ENCODE measurements at places on chromosomes 7 and 10.
A peak's percentile ranks its signal among the peaks of the same experiment; 100 is the strongest.

DNA sequence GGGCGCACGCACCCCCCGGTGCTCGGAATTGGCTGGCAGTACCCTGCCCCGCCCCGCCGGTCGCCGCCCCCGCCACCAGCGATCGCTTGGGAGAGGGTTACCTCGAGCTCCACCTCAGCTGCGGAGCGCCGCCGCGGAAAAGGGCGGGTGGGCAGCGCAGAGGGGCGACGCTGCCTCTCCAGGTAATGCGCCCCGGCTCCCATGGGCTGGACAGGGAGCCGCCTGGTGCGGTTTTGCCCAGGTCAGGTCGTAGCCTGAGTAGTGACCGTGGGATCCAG is 1.3 kb downstream of the PFKFB3 start:
- no peak for DNase-seq

DNA sequence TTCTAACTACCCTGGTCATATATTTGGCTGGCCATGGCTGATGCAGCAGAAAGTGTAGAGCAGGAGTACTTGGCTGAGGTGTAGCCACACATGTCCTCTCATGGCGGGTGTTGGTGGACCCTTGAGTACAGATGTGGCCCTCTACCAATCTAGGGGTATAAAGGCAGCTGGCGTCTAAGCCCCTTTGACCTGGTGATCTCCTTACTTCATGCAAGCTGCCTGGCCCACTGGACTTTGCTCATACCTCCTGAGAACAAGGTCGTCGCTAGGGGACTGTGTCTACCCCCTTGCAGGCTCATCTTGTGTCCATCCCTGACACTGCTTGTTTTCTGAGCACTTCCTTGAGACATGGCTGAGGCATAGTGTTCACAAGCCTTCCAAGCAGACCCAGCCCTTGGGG is 287.8 kb downstream of the RPS24 start:
- no peak for DNase-seq

DNA sequence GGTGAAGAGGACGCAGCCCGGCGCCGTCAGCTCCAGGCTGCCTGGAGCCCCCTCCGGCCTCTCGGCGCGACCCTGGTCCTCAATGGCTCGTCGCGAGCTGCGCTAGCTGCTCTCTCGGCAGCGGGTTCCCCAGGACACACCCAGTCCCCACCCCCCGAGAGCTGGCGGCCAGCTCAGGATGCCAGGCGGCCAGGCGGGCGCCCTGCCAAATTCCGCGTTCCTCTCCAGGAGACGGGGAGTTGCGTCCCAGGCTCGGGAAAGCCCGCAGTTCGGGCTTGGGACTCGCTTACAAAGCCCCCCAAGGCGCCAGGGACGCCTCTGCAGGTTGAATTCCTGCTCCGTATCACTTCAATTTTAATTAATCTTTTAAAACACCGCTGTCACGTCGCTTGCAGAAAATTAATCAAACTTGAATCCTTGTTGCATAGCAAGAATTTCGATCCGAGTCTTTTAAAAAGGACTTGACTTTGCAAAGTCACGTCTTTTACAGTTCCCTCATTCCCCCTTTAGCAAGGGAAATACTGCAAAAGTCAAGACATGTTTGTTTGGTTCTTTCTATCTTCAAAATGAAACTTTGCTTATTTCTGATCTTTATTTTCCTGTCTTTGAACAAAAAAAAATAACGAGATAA is 28.2 kb downstream of the SKIDA1 start:
- DNase-seq: peak; percentile 89

- DNase-seq: peak; percentile 20
Observed at GRCh38 chr10:112082120-112082519, 101.4 kb downstream of the GPAM start.

- peak; percentile 31 for DNase-seq
Observed at GRCh38 chr10:14173706-14174594, 156.8 kb downstream of the FRMD4A start.

- DNase-seq: no peak
Observed at GRCh38 chr7:91541641-91542040, 277.4 kb downstream of the FZD1 start.

GRCh38 chr10:89471110-89471809 is 56.9 kb downstream of the IFIT5 start:
- DNase-seq: no peak

DNA sequence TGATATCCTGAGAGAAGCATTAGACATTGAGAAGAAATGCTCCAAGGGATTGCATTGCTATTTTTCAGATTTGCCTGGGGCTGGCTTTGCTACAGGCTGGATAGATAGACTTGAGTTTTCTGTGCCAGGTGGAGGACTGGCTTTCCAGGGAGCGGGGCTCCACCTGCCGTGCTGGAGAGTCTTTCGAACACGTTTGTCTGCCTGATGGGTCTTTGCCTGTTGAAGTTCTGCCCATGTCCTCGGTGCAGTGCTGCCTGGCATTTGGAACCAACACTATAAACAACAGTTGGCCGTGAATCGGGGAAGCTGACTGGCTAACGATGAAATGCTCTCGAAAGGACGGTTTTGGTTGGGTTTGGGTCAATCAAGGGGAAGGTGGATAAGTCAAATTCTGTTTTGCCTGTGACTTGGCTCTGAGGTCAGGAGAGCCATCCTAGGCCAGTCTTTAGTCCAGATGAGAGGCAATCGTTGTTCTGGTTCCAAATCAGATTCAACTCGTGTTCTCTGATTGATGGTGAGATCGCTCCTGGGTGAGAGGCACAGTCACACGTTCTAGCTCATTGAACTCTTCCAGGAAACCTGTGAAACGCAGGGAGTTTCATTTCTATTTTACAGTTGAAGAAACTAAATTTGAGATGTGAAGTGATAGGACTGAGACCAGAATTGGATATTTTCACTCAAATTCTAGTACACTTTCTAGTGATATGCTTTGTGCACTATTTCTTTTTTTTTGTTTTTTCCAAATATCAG is 599.0 kb downstream of the TYW1 start:
- DNase-seq: no peak

Data from hindlimb muscle (tissue), 1 donor.